ENCODE measurements at places on chromosomes 11 and 22. TPM values are rescaled to one million over a fixed set of nuclear protein-coding genes. Genes with fewer than 3 reads are reported as not detected.

- DNase-seq: no peak
These were observed 1034.3 kb downstream of the LRRC4C start for GRCh38 chr11:40425168-40425567.

- DNase-seq: no peak
These were observed 56.5 kb upstream of the BLID start for GRCh38 chr11:122172352-122173073.

GRCh38 chr11:65156926-65157325 is 13.1 kb upstream of the SPDYC start:
- no peak for DNase-seq

DNA sequence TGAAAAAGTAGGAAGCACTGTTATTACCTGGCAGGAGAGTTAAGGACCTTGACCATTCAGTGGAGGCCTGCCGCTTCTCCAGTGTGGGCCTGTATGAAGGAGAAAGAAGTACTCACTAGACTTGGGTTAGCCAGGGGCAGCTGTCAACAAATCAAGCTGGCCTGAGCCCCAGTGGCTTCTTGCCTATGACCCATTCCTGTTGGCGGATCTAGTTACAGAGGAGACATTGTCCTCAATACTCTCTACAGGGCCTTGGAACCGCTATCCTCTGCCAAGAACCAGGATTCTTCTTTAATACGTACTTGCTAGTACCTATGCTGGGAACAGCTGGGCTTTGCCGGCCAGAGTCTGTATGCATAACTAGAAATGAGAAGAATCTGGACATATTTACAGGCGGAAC is 68.1 kb downstream of the ALX4 start:
- DNase-seq: no peak

DNA sequence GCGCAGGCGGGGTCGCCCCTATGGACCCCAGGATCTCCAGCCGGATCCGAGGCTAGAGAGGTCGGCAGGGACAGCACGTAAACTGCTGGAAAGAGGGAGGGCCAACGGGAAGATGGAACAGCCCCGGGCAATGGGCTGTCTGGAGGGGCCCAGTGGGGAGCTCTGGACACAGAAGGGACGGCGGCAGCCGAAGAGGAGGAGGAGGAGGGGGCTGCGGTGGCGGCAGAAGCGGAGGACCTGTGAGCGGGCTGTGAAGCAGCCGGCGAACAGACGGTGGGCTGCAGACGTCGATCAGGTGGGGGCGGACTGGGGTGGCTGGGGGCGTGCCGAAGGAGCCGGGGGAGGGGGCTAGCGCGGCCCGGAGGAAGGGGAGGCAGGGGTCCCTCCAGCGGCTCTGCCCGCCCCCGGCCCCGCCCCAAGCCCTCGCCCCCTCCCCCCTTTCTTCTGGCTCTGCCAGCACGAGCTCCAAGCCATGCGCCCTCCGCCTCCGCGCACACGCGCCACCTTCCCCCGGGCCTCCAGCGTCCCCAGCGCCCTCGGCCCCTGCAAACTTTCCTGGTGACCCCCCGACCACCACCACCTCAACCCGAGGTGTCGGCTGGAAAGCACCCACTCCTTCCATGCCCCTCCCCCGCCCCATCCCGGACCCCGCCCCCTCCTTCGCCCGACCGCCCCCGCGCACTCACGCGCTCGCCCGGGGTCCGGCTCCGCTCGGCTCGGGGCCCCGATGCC is 432 bp downstream of the TNKS1BP1 start:
- DNase-seq: no peak

- DNase-seq: no peak
These were observed 444.4 kb downstream of the BUD13 start for GRCh38 chr11:116328391-116328790.

- DNase-seq: no peak
These were observed 18.8 kb downstream of the P2RY2 start for GRCh38 chr11:73236854-73237253.

- DNase-seq: no peak
These were observed 80.9 kb upstream of the MYO18B start for GRCh38 chr22:25661073-25661472.

DNA sequence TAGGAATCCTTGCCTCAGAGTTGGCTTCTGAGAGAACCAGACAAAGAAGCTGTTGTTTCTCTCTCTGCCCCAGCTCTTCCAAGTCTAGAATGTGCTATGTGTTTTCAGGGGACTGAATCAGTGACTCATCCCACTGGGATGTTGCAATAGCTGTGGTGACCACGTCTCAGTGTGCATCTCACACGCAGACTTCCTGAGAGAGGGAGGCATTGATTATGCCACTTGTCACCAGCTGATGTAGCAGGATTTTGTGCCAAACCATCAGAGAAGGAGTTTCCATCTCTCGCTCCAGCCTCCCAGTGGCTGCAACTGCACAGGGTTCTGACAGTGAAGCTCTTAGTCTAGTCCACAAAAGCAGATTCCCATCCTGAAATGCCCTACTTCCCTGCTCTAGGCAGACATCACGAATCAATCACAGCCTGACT is 455.8 kb downstream of the MIAT start:
- no peak for DNase-seq

DNA sequence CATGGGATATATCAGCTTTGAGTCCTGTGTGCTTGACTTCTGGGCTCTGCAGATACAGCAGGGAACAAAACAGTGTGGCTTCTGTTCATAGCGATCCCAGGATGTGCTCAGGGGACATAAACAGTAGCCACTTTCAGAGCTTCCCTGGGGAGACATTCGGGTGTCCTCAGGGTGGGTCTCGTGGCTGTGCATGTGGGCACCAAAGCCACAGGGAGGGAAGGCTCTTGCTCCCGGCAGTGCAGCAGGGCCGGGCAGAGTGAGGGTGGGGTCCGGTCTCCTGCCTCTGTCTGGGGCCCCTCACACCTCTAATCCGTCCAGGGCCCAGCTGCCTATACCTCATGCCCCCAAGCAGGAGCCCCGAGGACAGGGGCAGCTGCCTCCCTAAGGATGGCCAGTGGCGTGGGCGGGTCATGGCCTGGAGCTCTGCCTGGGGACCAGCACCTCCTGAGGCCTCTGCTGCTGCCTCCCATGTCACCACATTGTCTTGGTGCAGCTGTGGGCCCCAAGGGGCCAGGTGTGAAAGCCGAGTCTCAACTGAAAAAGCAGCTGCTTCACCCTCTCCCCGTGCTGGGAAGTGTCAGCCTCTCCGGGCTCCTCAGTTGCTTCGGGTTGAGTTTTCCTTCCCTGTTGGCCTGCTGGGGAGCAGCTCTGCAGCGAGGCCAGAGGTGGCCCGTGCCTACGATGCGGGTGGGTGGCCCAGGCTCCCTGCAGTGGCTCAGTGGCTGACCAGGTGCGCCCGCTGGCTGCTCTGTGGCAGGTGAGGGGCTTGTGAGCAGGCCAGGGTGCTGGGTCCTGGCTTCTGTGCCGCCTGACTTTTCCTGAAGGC is 3.8 kb downstream of the TPCN2 start:
- DNase-seq: no peak

GRCh38 chr11:61553373-61554171 is 27.3 kb downstream of the SYT7 start:
- DNase-seq: no peak

DNA sequence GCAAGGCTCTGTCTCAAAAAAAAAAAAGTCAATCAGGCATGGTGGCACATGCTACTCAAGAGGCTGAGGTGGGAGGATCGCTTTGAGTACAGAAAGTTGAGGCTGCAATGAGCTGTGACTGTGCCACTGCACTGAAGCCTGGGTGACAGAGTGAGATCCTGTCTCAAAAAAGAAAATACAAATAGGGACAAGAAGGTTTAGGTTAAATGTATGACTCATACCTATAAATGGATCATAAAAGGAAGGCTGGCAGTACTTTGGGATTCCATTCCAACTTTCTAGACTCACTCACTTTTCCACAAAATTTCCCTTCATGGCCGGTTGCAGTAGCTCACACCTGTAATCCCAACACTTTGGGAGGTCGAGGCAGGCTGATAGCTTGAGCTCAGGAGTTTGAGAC is 25.6 kb upstream of the OSBP start:
- DNase-seq: no peak

DNA sequence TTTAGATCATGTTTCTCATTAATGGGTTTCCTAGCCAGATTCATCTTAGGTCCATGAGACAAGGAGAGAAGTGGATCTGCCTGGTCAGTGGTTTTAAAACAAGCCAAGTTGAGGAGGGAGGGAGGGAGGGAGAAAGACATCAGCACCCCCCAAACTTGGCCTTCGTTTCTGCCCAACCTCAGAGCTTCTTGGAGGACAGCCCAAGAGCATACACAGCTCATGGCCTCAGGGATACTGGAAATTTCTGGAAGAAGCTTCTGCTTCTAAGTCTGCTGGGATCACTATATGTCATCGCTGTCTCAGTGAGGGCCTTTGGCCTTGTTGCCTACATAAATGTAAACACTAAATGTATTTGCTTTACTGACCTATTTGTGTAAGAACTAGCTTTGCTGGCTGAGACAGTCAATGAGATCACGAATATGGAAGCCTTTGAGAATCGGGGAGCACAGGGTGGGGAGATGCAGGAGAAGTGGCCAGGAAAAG is 375.1 kb downstream of the BUD13 start:
- no peak for DNase-seq

DNA sequence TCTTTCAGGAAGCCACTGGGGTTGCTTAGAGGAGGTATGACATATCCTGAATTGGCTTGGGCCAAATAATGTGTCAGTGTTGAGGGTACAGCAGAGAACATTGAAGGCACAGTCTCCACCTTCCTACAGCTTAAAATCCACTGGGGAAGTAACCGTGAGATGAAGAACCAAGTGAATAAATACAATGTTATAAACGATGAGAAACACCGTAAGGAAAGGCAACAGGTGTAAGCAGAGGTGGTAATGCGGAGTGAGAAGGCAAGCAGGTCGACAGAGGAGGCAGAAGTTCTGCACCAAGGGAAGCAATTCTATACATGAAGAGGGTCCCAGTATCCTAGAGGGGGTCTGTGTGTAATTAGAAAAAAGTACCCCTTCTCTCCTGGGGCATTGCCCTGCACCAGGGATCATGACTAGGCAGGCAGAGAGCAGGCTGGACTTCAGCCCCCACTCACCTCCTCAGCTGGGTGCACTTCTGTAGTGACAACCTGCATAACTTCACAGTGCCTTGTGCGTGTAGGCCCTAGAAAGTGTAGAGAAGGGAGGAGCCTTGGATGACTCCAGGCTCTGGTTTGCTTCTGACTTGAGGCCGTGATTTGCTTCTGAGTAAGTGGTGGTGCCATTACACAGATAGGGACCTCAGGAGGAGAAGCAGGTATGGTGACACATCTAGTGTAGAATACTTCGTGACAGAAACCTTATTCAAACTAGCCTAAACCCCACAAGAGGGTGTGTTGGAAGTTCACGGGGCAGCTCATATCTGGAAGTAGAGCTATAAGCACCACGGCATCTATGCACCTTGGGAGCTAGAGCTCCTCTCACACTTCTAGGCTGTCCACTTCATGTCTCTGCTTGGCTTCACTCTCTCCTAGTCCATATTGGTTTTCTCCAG is 4.9 kb downstream of the MYOD1 start:
- DNase-seq: no peak

DNA sequence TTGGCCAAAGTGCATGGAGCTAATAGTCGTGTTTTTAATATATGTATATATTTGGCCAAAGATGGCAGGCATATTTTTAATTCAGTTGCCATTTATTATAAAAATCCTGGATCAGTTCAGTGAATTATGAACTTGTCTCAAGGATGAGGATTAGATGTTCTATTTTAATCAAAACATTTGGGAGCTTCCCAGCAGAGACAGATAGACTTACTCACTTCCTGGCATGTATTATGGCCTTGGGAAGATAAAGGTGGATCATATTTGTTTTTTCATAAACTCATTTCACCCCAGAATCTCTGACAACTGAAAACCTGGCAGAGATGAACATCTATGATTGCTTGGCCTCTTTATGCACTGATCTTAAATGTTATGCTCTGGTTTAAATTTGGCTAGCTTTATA is 148.8 kb downstream of the NCAM1 start:
- DNase-seq: no peak

DNA sequence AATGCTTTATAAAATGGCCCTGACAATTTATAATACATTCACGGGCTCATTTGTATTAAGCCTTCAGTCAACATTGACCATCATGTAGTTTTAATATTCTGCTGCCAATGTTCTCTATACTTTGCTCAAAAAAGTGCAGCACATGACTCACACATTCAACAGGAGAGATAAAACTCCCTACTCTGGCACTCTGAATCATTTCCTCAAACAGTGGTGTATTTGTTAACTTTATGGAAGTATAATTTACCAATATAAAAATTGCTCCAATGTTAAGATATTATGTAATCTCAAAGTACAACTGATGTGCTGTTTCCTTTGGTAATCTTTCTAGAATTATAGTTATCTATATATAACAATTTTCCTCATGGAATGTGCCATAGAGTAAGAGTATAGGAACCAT is 39.9 kb downstream of the MAML2 start:
- DNase-seq: no peak

- DNase-seq: no peak
These were observed 67.8 kb upstream of the CSNK2A3 start for GRCh38 chr11:11420899-11421285.

DNA sequence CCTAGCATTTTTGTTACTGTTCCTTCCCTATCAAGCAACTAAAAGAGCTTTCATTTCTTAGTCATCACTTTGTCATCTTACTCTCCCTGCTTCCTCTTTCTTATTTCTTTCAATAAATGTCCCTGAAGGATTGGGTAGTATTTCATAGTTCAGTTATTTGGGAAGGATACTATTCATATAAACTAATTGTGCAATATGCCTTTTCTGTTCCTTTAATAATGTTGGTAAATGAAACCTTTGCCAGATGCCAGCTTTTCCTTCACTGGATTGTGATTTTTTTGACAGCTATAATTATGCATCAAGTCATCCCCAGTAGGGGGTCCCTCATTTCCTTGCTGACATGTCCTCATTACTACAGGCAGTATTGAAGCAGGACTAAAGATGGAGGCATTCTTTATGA is 101.7 kb downstream of the ATM start:
- no peak for DNase-seq

The SLN gene
- total RNA-seq: not detected

The FAM180B gene
- not detected for total RNA-seq

The SPON1 gene
- total RNA-seq: 18.9 TPM

The C22orf39 gene
- 44.2 TPM for total RNA-seq

The DYNC2H1 gene
- 2.4 TPM for total RNA-seq

The SHISAL1 gene
- total RNA-seq: not detected

The C1QTNF6 gene
- total RNA-seq: 24.6 TPM

The ACTN3 gene
- total RNA-seq: not detected

The SHISA8 gene
- total RNA-seq: not detected

The EIF4ENIF1 gene
- total RNA-seq: 29.5 TPM

The RNF141 gene
- total RNA-seq: 19.3 TPM

The MRGPRF gene
- total RNA-seq: not detected

The NCR3LG1 gene
- 5.5 TPM for total RNA-seq

The MN1 gene
- 0.39 TPM for total RNA-seq

The OR52N4 gene
- total RNA-seq: 2.2 TPM

All from naive thymus-derived CD8-positive, alpha-beta T cell (primary cell).